ENCODE measurements at places on chromosomes 7 and 10.

DNA sequence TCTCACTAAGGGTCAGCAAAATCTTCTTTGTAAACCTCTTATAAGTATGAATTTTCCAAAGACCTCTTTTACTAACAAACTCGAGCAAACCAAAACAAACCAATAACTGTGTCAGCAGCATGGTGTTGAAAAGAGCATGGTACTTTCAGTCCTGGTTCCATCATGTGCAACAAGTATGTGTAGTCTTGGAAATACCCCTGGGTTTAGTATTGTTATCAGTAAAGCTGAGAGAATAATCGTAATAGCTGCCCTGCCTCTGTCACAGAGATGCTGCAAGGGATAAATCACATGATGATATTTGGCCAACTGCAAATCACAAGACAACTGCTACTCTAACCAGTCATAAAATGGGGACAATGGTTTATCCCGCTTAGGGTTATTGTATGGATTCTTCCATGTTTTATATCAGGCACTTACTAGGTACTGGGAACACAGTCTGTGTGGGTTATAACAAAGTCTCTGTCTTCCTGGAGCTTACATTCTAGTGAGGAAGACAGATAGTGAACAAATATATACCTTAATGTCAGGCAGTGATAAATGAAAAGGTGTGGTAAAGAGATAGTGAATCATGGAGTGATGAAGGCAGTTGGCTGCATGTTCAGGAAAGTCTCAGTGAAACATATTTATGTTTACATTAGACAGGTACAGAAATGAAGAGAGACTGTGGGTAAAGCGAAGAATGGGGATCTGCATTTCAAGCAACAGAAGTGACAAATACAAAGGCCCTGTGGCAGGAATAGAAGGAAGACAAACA is 60.5 kb upstream of the C10orf90 start:
- no peak for DNase-seq

- no peak for DNase-seq
Measured at GRCh38 chr7:45161138-45161537, 3.5 kb downstream of the RAMP3 start.

GRCh38 chr7:4830176-4830575 is 31.7 kb downstream of the PAPOLB start:
- DNase-seq = peak; percentile 48

DNA sequence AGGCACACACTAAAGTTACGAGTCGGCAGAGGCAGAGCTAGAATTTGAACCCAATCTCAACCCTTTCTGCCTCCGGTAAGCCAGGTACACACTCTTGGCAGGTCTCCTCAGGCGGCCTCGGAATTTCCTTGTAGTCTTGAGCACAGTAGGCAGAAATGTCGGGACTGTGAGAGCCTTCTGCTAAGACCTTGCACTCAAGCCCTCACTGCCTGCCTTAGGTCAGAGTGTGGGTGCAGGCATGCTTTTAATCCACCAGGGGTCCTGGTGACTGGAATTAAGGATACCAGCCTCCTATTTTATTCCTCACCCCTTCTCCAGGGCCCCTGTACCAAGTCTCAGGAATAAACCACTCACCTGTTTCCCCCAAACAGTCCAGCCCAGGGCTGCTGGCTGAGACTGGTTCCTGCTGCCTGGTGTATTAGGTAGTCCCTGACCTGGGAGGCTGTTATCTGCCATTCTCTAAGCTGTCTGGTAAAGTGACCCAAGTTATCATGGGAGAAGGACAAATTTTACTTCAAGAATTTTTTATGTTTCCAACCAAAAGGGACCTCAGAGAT is 855 bp downstream of the ATP6V1F start:
- peak; percentile 32 for DNase-seq

- DNase-seq = no peak
Measured at GRCh38 chr10:75858339-75858738, 426.9 kb downstream of the LRMDA start.

DNA sequence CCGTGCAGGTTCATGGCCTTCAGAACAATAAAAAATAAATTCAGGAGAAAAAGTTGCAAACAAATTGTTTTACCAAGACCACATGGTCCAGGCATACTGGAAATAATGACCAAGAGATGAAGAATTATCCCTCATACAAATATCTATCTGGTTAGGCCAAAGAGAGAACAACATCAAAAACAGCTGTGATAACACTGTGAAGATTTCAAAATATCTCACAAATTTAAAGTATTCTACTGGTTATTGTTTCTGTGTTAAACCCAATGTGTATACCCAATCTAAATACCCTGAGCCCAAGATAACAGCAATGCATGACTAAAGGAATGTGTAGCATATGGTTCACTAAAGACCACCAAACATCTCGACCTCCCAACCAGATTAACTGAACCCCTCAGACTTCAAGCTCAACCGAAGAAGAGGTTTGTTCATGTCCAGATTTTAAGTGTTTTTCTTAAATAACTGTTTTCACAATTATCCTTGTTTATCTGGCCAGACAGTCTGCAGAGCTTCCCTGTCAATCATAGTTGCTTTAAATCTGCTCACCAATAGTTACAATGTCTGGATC is 10.9 kb downstream of the OR9A2 start:
- no peak for DNase-seq

DNA sequence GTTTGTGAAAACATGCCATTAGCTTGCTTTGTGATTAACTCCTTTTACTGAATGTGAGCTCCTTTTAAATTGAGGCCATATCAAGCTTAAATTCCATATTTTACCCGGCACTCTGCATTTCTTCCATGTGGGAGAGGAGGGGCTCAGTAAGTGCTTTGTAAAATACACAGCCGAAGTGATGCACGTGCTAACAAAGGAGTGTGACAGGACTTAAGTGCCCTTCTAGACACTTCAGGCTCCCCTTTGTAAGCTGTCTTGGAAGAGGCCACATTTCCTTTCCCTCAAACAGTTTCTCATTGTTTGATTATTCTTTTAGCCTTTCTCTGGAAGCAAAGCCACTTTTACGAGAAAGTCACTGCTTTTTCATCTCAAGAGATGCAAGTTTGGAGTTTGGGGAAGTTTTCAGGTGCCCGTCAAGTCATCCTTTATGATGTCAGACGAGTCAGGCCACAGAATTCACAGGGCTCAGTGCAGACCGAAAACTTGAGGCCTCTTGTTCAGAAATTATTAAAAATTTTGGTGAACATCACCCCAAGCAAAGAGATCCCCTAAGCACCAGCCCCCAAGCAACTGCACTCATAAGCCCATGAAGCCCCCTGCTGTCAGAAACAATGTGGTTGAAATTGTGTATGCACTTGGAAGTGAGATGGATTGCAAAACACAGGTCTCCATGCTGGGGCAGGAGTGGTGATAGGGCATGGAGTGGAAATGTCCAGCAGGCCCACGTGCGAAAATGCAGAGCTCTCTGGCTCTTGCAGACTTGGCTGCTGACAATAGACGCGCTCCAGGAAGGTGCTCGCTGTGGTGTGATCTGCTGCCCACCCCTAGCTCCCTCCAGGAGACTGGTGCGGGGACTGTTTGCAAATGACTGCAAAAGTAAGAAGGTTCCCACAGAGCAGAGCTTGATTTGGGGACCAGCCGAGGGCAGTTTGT is 11.5 kb downstream of the IKZF1 start:
- DNase-seq = no peak

DNA sequence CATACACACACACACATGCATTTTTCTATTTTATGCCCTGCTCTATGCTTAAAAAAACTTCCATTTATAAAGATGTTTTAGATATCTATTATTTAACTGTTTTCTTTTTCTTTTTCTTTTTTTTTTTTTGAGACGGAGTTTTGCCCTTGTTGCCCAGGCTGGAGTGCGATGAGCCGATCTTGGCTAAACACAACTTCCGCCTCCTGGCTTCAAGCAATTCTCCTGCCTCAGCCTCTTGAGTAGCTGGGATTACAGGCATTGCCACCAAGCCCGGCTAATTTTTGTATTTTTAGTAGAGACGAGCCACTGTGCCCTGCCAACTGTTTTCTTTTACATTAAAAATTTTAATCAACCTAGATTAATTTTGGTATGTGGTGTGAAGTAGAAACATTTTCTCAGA is 45.6 kb upstream of the PURB start:
- DNase-seq = no peak

DNA sequence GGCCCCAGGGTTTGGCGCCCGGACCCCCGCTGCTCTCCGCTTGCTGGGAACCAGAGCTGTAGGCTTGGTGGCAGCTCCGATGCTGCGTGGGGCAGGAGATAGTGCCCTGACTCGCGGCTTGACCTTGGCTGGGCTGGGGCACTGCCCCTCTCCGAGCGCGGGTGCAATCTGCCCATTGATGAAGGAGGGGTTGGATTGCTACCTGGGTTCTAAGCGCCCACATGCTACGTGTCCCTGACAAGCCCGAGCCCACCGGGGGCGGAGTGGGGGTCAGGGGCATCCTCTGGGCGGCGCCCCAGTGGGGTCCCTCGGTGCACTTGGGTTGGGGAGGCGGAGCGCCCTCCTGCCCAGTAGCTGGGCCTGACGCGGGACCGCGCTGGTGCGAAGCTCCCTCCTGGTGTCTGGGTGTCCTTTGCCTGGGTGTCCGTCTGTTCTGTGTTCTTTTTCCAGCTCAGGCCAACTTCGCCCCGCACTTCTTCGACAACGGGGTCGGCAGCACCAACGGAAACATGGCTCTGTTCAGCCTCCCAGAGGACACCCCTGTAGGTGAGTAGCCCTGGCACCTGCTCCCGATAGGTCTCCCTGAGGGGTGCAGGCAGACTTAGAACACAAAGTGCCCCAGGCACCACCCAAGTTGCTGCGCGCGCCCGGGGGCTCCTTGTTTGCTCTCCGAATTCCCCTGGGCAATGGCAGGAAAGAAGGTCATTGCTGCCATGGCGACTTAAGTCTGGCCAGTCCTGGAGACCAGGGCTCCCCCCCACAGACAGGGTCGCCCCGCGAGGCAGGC is 900 bp downstream of the CDHR1 start:
- DNase-seq = no peak

DNA sequence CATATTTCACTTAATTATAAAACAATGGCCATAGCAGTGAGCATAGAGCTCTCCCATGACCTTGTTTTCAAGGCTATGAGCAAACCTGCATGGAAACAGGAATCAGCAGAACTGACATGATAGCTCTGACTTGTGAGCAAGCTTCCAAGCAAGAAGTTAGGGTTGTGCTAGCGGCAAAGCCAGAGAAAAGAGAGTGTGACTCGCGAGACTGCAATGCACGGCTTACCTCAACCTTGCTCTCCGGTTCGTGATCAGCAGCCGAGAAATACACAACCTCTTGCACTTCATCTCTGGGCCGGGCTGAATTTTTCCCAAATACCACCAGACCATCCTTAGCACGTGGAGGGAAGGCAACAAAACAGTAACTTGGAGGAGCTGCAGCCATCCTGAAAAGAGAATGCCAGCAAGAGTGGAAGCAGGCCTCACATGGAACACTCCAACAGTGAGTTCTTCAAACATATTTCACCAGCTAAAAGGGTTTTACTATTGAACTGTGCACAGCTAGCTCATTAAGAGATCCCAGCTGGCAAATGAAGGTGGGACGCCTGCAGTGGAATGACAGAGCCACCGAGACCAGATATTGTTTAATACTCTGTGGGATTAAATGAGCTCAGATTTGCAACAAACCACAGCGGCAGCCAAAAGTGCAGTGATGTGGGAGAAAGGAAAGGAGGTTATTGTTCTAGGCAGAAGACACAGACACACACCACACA is 20.8 kb downstream of the SCRN1 start:
- DNase-seq = no peak
